GM12878 (cell line): ENCODE measurements at places on chromosomes 3 and 15. TPM values are rescaled to one million over a fixed set of nuclear protein-coding genes. Genes with fewer than 3 reads are reported as not detected.

DNA sequence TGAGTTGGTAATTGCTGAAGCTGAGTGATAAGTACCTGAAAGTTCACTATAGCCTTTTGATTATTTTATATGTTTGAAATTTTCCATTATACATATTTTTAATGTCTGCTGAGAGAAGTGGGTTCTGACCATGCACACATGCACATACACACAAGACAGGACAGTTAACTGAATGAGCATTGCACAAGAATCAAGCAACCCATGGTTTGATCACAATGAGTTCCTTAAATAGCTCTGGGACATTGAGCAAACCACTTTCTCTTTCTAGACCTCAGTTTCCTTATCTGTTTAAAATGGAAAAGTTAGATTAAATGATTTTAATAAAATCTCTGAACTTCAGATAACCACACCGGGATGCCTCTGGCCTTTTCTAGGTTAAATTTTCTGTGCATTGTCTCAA lies 26.7 kb downstream of the SNTN start:
- no peaks in the 10 kb centered on the region for H3K27me3 ChIP-seq
- H3K36me3 ChIP-seq, result no peaks in the 10 kb centered on the region
- no peak overlapping the region for H3K27ac ChIP-seq
- no peaks in the 10 kb centered on the region for H3K4me1 ChIP-seq
- no peak overlapping the region for H3K4me3 ChIP-seq

DNA sequence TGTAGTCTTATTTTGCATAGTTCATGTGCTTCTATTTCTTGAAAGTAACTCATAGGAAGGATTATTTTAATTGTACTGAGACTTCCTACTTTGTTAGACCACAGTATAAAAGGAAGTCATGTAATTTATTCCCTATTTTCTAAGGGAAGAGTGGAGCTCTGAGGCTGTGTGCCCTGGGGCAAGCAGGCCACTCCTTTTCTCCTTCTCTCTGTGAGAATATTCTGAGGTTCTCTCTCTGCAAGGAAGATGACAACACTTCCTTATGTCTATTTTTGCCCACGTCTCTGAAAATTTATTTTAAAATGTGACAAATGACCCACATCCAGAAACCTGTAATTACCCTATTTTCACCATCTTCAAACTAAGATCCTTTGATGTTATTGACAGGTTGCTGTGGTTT lies 11.0 kb downstream of the KCTD6 start:
- no peak overlapping the region for H3K4me3 ChIP-seq
- H3K36me3 ChIP-seq, result no peaks in the 10 kb centered on the region; the same call in 1 of the 2 replicates
- H3K27ac ChIP-seq, result no peak overlapping the region
- DNase-seq, result no peak

- H3K36me3 ChIP-seq, result no peaks in the 10 kb centered on the region
- no peaks in the 10 kb centered on the region for H3K27me3 ChIP-seq
- H3K4me3 ChIP-seq, result no peak overlapping the region
- DNase-seq, result no peak
- H3K27ac ChIP-seq, result no peak overlapping the region
These were observed 965.9 kb upstream of the ROBO1 start for GRCh38 chr3:80733522-80734176.

The SERP1 gene
- total RNA-seq, result 93.6 and 97.6 TPM in 2 replicates

DNA sequence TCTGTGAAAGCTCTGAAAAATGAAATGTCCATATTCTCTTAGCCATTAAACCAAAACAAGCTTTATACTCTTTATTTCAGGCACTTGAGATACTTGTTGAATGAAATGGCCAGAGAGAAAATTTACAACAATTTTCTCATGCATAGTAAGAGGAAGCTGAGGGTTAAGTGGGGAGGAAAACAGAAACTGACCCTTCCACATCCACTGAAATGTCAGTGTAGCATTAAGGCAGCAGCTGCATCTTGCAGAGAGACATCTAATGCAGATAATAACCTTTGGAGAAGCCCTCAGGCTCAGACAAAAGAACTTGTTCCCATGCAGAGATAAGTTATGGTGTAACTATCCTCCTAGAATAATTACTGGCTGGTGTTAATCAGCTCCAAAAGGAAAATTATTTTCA lies 34.0 kb downstream of the ZDHHC23 start:
- H3K36me3 ChIP-seq, result no peaks in the 10 kb centered on the region

DNA sequence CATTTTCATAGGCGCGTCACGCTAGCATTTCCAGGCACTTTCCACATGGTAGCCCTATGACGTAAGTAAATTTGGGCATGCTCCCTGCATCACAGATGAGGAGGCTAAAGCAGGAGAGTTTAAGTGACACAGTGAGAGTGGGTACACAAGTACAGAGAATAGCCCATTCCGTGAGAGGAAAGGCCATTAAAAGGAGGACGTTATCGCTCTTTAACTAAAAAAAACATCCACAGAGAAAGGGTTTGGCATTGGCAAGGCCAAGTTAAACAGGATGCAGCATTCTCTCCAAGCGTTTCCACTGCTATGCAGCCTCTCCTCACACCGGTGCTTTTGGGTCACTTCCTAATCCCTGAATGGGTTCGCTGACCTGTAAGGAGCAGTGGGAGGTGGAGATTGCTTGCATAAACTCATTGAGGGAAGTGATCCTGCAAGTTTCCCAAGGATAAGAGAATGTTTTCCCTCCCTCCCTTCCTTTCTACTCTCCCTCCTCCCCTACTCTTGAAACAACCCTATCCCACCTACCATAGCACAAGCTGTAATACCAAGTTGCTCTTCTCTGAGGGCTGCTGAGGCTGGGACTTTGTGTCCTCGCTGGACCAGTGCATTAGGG lies 147.7 kb downstream of the VGLL4 start:
- H3K36me3 ChIP-seq, result no peaks in the 10 kb centered on the region
- no peaks in the 10 kb centered on the region for H3K27me3 ChIP-seq
- H3K27ac ChIP-seq, result no peak overlapping the region

DNA sequence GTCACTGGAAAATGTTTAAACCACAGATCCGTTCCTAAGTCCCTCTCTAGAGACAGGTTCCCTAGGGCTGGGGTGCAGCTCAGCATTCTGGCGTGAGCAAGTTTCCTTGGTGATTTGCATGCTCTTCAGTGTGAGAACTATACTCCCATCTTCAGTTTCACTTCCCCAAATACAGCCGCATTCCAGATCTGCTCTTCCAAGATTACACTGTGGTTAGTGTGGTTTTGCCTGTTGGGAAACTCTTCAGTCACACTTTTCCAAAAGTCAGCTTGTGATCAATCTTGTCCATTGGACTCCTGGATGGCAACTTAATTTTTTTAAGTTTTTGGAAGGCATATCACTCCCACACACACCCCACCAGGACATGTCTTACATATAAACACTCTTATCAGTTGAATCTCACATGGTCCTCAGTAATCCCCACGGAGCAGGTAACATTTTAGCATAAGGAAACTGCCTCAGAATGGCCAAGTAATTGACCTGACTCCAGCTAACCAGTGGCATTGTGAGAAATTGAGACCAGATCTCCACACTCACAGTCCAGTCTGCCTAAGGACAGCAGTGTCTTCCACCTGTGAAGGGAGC lies 33.5 kb upstream of the PTPN23 start:
- H3K4me3 ChIP-seq, result 0 out of 2 replicates have a peak overlapping the region, but pooled peaks have one; percentile 25
- H3K27me3 ChIP-seq, result no peaks in the 10 kb centered on the region
- H3K36me3 ChIP-seq, result peaks cover 13% of the 10 kb centered on the region
- peaks cover 22% of the 10 kb centered on the region for H3K4me1 ChIP-seq

GRCh38 chr15:71080705-71081104 lies 34.6 kb upstream of the THSD4 start:
- no peaks in the 10 kb centered on the region for H3K27me3 ChIP-seq
- H3K36me3 ChIP-seq, result no peaks in the 10 kb centered on the region
- H3K4me1 ChIP-seq, result no peaks in the 10 kb centered on the region
- H3K4me3 ChIP-seq, result no peak overlapping the region
- DNase-seq, result peak; percentile 3
- H3K27ac ChIP-seq, result no peak overlapping the region

The FANCD2OS gene
- total RNA-seq, result not detected in 2 replicates

The IQCH gene
- 0.41 and 0.96 TPM in 2 replicates for total RNA-seq

The DOCK3 gene
- total RNA-seq, result 0.03 TPM in 1 of 2 replicates, not detected in the other

GRCh38 chr3:56320883-56321282 lies 147.4 kb downstream of the ERC2 start:
- DNase-seq, result no peak
- no peak overlapping the region for H3K4me3 ChIP-seq
- H3K27me3 ChIP-seq, result no peaks in the 10 kb centered on the region

DNA sequence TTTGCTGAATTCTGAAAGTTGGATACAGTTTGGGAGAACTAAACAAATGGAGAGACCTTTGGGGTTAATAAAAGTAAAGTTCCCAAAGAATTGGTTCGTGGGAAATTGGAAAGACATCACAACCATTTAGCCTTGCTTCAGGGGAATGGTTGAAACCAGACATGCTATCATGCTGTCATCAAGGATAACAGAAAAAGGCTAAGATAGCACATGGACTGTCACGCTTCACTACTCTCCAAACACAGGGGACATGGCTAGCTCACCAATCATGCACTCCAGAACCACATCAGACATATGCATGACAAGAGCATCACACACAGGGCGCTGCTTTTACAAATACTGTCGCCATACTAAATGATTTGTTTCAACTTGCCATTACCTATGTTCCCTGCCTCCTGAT lies 671.7 kb upstream of the ROBO1 start:
- no peak for DNase-seq
- no peaks in the 10 kb centered on the region for H3K36me3 ChIP-seq
- no peak overlapping the region for H3K4me3 ChIP-seq
- no peak overlapping the region for H3K27ac ChIP-seq
- H3K27me3 ChIP-seq, result no peaks in the 10 kb centered on the region

DNA sequence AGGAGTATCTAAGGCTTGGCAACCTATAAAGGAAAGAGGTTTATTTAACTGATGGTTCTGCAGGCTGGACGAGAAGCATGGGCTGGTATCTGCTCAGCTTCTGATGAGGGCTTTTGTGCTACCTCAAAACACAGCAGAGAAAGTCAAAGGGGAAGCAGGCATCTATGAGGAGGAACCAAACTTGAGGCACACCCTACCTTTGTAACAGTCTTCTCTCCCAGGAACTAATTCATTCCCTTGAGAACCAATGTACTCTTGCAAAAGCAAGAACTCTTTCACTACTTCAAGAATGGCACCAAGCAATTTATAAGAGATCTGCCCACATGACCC lies 109.0 kb downstream of the CGGBP1 start:
- no peaks in the 10 kb centered on the region for H3K36me3 ChIP-seq
- H3K27ac ChIP-seq, result no peak overlapping the region
- H3K4me3 ChIP-seq, result peak overlapping the region; percentile 18; the same call in 1 of the 2 replicates
- H3K4me1 ChIP-seq, result no peaks in the 10 kb centered on the region; the same call in 1 of the 2 replicates

DNA sequence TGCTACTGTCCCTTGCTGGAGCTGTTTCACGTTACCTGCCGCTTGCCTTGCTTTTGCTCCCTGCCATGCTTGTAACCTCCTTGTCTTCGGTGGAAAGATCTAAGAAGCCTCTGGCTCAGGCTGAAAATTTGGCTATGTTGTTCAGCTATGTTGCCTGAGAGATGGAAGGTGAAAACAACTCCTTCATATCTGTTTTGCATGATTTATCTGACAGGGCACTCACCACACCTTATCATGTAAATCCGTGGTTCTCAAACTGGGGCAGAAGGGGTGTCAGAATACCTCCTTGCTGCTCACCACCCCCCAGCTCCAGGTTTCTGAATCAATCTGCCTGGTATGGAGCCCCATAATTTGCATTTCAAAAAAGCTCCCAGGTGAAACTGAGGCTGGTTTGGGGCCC lies 6.5 kb upstream of the CORO2B start:
- no peak overlapping the region for H3K4me3 ChIP-seq
- DNase-seq, result no peak
- H3K36me3 ChIP-seq, result no peaks in the 10 kb centered on the region
- peaks cover 14% of the 10 kb centered on the region for H3K27me3 ChIP-seq
- H3K27ac ChIP-seq, result no peak overlapping the region

- H3K4me3 ChIP-seq, result no peak overlapping the region
- no peak for DNase-seq
- peaks cover 9% of the 10 kb centered on the region for H3K27me3 ChIP-seq
- H3K27ac ChIP-seq, result no peak overlapping the region
- no peaks in the 10 kb centered on the region for H3K36me3 ChIP-seq
- no peaks in the 10 kb centered on the region for H3K4me1 ChIP-seq
These were observed 12.0 kb upstream of the FGD5 start for GRCh38 chr3:14806641-14807263.

GRCh38 chr15:101004500-101004899 lies 85.3 kb downstream of the LRRK1 start:
- peaks cover 5% of the 10 kb centered on the region for H3K36me3 ChIP-seq
- no peaks in the 10 kb centered on the region for H3K27me3 ChIP-seq
- H3K27ac ChIP-seq, result no peak overlapping the region
- H3K4me1 ChIP-seq, result peaks cover 11% of the 10 kb centered on the region
- DNase-seq, result no peak

The ADAMTSL3 gene
- 0.26 and 0.29 TPM in 2 replicates for total RNA-seq

The CHDH gene
- 8.3 and 9.3 TPM in 2 replicates for total RNA-seq

The CCDC39 gene
- total RNA-seq, result 0.43 and 0.44 TPM in 2 replicates

GRCh38 chr3:117700573-117701360 lies 991.2 kb downstream of the TUSC7 start:
- H3K27ac ChIP-seq, result no peak overlapping the region
- DNase-seq, result no peak
- no peaks in the 10 kb centered on the region for H3K4me1 ChIP-seq
- no peaks in the 10 kb centered on the region for H3K36me3 ChIP-seq
- no peaks in the 10 kb centered on the region for H3K27me3 ChIP-seq

DNA sequence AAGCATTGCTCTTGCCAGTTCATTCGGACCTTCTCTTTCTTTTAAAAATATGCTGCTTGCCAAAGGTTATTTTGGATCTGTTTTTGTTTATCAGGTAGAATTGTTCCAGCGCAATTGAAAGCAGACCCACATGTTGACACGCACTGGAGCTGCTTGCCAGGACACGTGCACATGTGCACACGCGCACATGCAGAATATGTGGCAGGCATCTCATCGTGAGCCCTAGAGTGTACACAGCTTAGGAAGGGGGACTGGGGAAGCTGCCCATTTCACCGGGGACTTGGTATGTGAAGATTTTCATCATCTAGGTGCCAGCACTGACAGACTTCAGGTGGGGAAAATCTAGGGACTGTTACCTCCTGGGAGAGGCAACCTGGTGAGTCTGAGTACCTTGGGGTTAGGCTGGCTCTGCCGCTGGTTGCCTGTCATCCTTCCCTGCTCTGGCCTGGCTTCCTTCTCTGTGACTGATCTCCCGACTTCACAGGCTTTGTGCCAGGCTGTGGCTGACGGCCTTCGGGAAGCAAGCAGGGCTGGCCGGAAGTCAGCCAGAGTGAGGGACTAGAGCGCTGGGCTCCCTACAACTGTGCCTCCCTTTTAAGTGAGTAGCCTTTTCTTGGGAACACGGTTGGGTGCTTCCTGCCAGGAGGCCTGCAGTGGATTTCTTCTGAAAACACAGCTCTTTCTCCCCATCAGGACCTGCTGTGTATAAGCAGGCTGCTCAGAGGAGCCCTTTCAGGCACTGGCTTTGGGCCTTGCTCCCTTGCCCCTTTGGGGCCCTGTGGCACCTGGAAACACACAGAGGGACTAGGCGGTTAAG lies 129.3 kb downstream of the EEFSEC start:
- no peak overlapping the region for H3K4me3 ChIP-seq
- no peak overlapping the region for H3K27ac ChIP-seq
- peaks cover 8% of the 10 kb centered on the region; the same call in 1 of the 2 replicates for H3K36me3 ChIP-seq
- no peaks in the 10 kb centered on the region for H3K27me3 ChIP-seq

DNA sequence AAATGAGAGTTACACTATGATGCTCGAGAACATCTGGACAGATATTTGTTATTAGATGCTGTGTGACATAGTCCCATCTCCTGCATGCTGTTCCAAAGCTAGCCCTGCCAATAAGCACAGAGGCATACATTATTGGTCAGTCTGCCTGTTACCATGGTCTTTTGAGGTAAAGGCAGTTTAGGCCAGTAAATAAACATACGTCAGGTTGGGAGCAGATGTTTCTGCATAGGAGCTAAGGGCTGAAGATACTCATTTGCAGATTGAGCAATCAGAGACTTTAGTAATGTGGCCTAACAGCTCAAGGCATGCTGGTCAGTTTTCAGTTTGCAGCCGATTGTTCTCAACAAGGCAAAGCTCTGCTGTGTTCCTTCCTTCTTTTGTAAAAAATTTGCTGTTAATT lies 192.9 kb downstream of the ADAMTSL3 start:
- H3K4me3 ChIP-seq, result no peak overlapping the region
- no peak for DNase-seq
- no peaks in the 10 kb centered on the region for H3K4me1 ChIP-seq
- no peaks in the 10 kb centered on the region for H3K36me3 ChIP-seq
